Activated CD8-positive, alpha-beta memory T cell treated with anti-CD3 and anti-CD28 coated beads, Interleukin-2, amount 50 U/mL, for 4 hours (primary cell): ENCODE measurements at places on chromosomes 13 and 19.

DNA sequence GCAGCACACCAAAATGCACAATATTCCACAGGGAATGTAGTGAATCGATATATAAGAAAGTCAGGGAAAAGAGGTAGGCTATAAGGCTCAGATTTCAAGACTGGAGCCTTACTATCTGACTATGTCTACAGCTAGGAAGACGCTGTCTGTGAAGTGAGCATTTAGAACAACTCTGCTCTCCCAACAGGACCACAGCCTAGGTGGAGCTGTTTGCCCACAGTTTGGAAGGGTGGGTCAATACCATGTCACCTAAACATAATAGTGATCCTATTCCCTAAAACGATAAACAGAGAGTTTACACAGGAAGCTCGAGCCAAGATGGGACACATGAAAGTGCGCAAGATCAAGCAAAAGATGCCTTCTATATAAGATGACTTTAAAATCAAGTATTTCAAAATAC is 2486.0 kb upstream of the PCDH20 start:
- no peak for DNase-seq

GRCh38 chr19:13012690-13013608 is 17.7 kb downstream of the NFIX start:
- peak; percentile 32 for DNase-seq

DNA sequence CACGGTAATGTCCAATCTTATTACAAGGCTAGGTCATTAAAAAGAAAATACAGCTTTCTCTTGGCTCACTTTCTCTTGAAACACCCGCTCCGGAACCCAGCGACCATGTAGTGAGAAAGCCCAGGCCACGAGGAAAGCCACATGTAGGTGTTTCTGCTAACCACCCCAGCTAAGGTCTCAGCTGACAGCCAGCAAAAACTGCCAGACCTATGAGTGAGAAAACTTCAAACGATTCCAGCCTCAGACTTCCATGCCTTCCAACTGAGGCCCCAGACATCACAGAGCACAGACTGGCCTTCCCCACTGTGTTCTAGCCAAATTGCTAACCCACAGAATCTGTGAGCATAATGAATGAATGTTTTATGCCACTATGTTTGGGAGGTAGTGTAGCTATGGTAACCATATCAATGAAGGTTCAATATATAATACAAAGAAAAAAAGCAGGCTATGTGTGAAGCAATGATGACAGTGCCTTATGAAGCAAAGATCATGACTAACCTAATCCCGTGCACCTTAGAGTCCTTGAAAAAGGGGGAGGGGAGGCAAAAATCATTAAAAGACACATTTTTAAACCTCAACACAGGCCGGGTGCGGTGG is 11.9 kb upstream of the TPTE2 start:
- no peak for DNase-seq

- no peak for DNase-seq
Observed at GRCh38 chr13:49259586-49259985, 11.9 kb downstream of the CDADC1 start.
